ENCODE measurements at places on chromosomes 3 and 15.

- no peak for DNase-seq
These were observed 3.0 kb downstream of the CCR2 start for GRCh38 chr3:46356909-46357308.

- DNase-seq: no peak
These were observed 43.0 kb upstream of the ATP2C1 start for GRCh38 chr3:130850843-130851242.

DNA sequence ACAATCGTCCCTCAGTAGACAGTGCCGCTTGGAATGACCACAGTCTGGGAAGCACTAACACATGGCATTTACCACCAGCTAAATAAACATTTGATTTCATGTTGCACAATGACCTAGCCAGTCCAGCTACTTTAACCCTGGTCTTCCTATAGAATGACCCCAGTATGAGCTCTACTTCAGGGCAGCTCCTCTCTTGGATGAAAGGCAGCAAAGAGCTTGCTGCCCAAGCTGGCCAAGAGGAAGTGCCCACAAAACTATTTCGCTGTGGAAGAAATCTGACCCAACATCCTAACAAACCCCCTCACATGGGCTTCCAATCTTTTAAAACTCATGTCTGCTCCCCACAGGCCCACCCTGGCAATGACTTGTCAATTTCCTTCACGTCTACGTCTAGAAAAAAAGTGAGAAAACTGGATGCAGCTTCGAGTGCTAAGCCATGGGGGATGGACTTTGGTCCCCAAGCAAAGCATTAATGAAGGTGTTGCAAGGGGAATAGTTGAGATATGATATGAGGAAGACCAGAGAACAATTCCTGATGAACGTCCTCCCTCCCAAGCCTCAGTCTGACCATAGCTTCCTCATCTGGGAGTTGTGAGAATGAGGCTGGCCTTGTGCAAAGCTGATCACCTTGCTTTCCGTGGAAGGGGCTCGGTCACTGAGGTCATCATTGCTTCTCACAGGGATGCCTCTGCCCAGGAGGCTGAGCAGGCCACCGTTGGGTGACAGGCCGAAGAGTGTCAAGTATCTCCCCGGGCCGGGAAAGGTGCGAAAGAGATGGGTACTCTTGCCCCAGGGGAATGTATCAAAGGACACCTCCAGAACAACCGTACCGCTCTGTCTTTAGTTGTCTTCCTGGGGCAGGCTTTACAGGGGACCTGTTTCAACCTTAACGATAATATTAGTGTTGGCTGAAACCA lies 964 bp downstream of the SLC25A20 start:
- DNase-seq: no peak

DNA sequence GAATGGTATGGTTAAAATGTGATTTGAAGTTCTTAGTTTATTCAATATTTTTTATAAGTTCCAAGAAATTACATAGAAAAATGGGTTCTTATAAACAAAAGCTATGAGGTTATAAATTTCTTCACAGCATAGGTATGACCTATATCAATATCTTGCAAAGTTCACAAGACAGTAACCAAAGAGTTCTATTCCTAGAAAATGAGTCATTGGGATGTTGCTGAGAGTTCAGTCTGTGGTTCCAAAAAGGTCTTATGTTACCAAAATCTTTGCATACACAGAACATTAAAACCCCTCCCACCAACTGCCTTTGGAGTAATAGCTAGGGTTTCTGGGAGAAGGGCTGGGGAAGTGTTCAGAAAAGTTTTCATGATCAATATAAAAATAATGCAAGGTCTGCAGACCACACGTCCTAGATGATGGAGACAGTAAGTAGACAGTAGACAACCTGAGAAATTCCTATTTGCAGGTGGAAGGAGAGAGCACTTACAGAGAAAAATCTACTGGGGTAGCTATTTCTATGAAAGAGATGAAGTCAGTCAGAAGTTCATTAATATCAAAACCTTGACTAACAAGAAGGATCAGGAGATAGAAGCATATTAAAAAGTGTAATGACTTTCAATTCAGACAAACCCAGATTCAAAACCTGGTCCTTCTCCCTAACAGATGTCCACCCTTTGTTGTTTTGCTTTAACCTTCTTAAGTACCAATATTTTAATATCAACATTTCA lies 279.3 kb downstream of the KCNH8 start:
- DNase-seq: no peak

DNA sequence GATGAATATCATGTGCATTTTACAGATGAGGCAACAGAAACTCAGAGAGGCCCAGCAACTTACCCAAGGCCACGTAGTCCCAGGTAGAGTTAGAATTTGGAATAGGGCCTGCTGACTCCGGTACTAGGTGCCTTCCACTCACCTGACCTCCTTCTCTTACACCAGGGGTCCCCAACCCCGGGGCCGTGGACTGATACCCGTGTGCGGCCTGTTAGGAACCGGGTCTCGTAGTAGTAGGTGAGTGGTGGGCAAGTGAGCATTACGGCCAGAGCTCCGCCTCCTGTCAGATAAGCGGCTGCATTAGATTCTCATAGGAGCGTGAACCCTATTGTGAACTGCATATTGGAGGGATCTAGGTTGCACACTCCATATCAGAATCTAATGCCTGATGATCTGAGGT lies 64.8 kb downstream of the SMAD3 start:
- DNase-seq: no peak

DNA sequence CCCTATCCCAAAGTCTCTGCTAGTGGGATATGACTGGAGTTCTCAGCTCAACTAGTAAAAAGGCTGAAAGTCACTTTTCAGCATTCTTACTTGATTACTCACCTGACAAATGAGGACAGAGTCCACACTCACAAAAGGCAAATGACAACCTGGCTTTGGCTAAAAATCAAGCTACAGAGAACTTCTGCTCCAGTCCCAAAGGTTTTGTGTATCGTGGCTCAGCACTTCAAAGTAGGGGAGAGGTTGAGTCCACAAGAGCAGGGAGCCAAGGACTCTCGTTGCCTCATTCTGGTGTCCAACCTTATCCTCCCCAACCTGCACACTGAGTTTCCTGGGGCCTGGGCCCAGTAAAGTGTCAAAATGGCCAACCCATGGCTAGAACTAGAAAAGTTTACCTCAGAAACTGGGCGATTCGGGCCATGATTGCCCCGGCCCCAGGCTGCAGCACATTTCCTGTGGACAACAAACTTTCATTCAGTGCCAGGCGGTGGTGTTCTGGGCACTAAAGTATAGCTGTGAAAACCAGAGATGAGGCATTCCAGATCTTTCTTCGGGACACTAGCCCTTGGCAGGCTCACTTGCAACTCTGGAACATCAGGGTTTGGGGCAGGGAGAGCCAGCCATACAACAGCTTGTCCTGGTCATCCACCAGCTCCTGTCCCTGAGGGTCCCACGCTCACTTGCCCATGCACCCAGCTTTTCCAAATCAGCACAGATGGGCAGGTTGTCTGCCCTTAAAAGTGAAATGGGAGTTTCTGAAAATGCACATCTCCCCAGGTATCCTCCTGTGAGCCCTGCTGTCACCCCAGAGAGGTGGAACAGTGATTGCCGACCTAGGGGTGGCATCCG lies 3.1 kb downstream of the ACAA1 start:
- DNase-seq: no peak

GRCh38 chr3:134795746-134796280 lies 753 bp downstream of the EPHB1 start:
- DNase-seq: no peak

- no peak for DNase-seq
These were observed 55.0 kb downstream of the BSN start for GRCh38 chr3:49609314-49609713.

Data from activated naive CD8-positive, alpha-beta T cell treated with anti-CD3 and anti-CD28 coated beads, Interleukin-2, amount 50 U/mL, for 16 hours (primary cell).